ENCODE measurements at places on chromosomes 1 and 21. TPM values are rescaled to one million over a fixed set of nuclear protein-coding genes. Genes with fewer than 3 reads are reported as not detected.

The CDC73 gene
- total RNA-seq = 19.3 TPM

The SLC9C2 gene
- 0.60 TPM for total RNA-seq

The ANGPTL7 gene
- 6.9 TPM for total RNA-seq

The KNCN gene
- not detected for total RNA-seq

The VHLL gene
- not detected for total RNA-seq

The GCSAML gene
- not detected for total RNA-seq

The OR10Z1 gene
- not detected for total RNA-seq

The GJA9 gene
- 0.20 TPM for total RNA-seq

The ADAMTSL4 gene
- total RNA-seq = 7.4 TPM

The ZBTB8A gene
- total RNA-seq = 8.9 TPM

The NBPF6 gene
- not detected for total RNA-seq

The PBX1 gene
- 1.6 TPM for total RNA-seq

The SLC45A3 gene
- 5.6 TPM for total RNA-seq

The PLEKHN1 gene
- total RNA-seq = 2.6 TPM

The SNIP1 gene
- total RNA-seq = 19.4 TPM

The B3GALT5 gene
- 2.3 TPM for total RNA-seq

The CDKN2C gene
- total RNA-seq = 2.8 TPM

The LEFTY1 gene
- not detected for total RNA-seq

The SPRR2E gene
- not detected for total RNA-seq

The GOLT1A gene
- 0.75 TPM for total RNA-seq

The FCRL6 gene
- total RNA-seq = not detected

The CFHR1 gene
- not detected for total RNA-seq

All from renal cortical epithelial cell (primary cell).